ENCODE measurements at places on chromosomes 12 and 14.
A peak's percentile ranks its signal among the peaks of the same experiment; 100 is the strongest.

DNA sequence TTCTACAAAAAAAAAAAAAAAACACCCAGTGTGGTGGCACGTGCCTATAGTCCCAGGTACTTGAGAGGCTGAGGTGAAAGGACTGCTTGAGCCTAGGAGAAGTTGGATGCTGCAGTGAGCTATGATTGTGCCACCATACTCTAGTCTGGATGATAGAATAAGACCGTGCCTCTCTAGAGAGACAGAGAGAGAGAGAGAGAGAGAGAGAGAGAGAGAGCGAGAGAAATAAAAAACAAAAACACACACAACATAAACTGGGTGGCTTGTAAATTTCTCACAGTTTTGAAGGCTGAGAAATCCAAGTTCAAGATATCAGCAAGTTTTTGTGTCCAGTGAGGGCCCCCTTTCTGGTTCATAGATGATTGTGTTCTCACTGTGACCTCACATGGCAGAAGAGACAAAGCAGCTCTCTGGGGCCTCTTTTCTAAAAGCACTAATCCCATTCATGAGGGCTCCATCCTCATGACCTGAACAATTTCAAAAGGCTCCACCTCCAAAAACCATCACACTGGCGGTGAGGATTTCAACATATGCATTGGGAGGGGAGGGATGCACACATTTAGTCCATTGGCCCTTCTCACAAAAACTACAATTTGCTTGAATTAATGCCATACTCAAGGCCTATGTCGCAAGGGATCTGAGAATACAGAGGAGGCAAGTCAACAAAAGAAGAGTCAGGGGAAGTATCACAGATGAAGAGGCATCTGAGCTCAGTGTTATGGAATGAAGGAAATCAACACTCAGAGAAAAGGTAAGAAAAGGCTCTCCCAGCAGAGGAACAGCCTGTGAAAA is 94.9 kb downstream of the PPM1H start:
- DNase-seq: no peak

DNA sequence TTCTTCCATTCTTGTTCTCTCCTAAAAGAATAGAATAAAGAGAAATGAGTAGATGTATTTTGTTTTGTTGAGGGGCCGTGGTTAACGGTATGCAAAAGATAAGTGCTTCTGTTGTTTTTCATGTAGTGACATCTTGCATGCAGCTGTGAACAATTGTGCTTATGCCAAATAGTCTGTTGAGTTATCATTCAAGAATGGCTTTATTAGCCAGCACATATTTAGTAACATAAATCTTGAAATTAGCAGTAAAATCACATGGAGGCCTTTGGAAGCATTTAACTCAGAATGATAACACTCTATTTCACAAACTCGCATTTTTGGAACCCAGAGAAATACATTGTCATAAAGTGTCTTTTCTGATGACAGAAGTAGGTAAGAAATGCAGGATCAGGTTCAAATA is 1772.0 kb upstream of the FLRT2 start:
- DNase-seq: no peak

DNA sequence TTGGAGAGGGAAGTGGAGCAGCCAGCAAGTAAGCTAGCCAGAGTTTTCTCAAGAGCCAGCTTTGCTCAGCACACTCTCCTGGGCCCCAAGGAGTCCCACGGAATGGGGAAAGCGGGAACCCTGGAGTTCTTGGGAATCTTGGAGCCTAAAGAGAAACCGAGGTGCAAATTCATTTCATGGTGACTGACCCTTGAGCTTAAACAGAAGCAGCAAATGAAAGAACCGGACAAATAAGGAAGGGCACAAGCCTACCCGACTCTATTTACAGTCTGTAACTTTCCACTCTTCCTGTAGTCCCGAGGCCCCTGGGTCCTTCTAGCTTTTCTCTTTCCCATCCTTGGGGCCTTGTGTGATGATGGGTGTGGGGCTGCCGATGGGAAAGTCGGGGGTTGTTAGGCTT is 18.1 kb upstream of the TIGAR start:
- DNase-seq: no peak

GRCh38 chr12:124319368-124320050 is 24.6 kb downstream of the RFLNA start:
- no peak for DNase-seq

- DNase-seq: no peak
Measured at GRCh38 chr14:95238487-95239298, 81.0 kb downstream of the CLMN start.

DNA sequence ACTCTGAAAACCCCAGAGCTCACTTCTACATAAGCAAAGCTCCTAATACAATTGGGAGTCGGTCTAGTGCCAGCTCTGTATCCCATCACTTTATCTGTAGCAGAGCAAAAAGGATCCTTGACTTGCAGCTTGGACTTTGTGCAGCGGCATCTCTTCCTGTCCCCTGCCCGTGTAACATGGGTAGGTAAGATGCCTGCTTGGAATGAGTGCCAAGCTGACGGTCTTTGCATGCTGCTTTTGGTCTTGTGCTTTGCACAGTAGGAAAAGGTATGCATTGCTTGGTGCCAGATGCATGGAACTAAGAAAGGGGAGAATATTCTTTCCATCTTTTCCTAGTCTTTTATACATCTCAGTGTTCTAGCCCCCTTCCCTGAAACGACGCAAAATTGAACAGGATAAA is 6.9 kb upstream of the PLEKHH1 start:
- DNase-seq: no peak

DNA sequence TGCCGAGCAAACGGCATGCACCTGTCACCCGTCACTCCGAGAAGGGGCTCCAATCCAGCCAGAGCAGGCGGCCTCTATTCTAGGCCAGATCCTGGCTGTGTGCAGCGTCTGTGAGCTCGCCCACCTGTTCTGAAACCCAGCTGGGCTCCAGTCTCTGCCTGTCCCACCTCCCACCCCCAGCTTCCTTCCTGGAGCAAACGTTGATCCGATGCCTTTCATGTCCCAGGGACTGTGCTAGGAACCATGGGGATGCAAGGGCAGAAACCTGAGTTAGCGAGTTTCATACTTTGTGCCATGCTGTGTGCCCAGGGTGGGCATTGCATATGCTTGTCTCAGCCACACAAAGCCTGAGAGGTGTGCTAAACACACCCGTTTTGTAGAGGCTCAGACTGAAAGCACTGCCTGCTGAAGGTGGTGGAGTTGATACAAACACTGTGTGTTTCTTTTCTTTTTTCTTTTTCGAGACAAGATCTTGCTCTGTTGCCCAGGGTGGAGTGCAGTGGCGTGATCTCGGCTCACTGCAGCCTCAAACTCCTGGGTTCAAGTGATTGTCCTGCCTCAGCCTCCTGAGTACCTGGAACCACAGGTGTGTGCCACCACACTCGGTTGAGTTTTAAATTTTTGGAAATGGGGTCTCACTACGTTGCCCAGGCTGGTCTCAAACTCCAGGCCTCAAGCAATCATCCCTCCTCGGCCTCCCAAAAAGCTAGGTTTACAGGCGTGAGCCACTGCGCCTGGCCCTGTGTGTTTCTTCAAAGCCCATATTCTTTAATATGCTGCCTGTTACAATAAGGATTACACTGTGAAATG is 84.1 kb upstream of the MED13L start:
- no peak for DNase-seq

GRCh38 chr12:120628919-120629318 is 11.5 kb upstream of the CABP1 start:
- peak; percentile 68 for DNase-seq

GRCh38 chr14:78383060-78383459 is 212.9 kb downstream of the NRXN3 start:
- DNase-seq: no peak

DNA sequence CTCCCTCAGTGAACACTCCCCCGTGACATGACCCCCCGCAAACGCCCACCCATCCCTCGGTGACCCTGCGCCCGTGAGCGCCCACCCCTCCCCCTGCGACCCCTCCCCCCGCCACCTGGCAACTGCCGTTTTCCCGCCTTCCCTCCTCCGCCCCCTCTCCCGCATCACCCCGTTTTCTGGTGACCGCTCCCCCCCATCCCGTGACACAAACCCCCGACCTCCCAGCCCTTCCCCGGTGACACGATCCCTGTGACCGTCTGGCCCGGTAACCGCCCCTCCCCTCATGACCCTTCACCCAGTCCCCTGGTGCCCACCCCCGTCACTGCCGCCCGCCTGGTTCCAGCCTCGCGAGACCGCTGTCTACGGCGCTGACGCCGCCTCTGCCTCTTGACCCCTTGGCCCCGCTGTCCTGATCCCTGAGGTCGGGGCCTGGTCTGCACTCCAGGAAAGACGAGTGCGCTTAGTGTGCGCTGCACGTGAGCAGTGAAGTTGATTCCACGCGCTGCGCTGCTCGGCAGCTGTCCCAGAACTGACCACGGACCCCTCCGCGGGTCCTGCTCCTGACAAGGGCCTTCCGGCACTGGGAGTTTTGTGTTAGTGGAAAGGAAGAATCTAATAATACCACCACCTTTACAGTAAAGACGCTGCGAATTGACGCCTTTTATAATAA is 59.4 kb downstream of the DDX51 start:
- peak; percentile 93 for DNase-seq

DNA sequence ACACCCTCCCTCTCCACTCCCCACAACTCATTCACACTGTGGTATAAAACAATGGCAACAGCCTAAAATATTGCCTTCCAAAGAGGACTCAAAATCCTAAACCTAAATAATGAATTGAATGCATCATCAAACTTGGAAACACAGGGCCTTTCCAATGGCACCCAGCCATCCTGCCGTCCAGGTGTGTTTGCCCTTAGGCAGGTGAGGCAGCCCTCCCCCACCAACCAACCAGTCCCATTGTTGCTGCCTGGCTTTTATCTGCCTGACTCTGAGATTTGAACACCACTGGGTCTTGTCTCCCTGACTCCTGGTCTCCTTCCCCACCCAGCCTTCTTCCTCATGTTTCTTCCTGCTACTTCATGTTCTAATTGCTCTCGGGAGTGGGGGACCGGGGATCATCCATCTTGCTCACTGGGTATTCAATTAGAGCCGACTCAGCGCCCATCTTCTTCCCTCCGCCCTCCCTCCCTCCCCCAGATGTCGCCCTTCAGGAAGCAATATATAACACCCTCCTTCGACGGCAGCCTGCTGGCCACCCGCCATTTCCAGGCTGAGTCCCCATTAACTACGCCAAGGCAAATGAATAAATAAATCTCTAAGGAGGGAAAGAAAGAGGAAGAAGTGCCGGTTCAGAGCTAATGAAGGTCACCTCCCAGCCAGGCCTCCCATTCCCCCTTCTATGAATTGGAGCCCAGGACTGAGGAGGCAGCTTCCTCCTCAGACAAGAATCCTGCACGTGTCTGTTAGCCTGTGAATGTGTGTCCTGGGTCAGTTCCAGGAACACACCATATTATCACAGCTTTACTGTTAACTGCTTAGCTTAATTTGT is 36.3 kb upstream of the NTF3 start:
- no peak for DNase-seq

GRCh38 chr12:12891080-12891880 is at the start of gene GPRC5A:
Gene GPRC5A (plus strand): TSS chr12:12891562. CDS start chr12:12908250, 16,688 bp downstream.
- peak; percentile 69 for DNase-seq

DNA sequence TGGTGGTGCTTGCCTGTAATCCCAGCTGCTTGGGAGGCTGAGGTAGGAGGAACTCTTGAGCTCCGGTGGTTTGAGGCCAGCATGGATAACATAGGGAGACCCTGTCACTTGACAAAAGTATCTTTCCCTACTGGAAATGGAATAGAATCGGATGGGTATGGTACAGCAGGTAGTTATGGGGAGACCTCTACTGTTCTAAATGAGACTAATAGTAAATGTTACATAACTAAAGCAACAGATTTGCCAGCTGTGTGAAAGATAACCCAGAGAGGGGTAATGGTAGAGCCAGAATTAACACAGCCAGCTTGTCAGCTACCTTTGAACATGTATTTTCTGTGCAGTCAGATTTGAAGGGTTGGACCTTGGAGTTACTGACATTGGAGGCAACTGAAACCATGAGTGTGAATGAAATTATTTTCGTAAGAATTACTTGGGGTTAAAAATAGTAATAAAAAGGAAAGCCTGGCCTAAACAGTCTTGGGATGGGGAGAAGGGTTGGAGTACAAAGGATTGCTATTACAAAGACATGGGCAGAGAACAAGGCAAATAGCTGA is 21.7 kb upstream of the NUP107 start:
- DNase-seq: no peak

DNA sequence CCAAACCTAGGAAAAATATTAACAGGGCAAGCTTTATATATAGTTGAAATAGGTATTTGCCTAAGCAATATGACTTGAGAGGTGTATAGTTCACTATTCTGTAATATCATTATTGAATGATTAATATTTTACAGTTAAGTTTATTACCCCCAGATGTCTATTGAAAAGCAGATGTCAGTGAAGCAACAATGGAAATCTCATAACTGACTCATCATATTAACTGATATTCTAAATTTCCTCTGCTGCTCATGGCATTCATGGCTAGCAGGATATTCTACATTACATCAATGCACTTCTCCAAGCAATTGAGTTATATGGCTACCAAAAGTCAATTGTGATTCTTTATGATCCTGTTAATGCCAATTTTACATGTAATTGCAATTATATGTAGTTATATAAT is 9.7 kb upstream of the MAGOHB start:
- DNase-seq: no peak
